ENCODE measurements at places on chromosomes 5 and 9. TPM values are rescaled to one million over a fixed set of nuclear protein-coding genes. Genes with fewer than 3 reads are reported as not detected.

Gene RABGAP1
- total RNA-seq = 55.2 TPM

DNA sequence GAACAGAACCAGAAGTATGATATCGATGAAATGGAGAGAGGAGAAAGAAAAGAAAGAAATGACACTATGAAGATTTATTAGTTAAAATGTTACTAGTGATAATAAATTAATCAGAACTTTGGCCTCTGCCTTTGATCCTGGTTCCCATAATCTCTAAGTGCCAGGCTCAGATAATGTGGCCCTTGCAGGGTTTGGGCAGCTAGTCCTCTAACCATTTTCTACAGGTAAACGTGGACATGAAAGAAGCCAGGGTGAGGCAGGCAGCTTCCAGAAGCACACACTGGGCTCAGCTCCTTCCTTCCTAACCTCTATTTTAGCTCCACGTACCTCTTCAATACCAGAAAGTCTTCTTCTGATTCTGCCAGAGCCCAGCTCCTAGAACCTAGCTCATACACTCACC, 30.6 kb downstream of the SYK start:
- H3K36me3 ChIP-seq = no peaks in the 10 kb centered on the region
- no peak overlapping the region for H3K4me3 ChIP-seq
- H3K27ac ChIP-seq = no peak overlapping the region
- no peaks in the 10 kb centered on the region for H3K27me3 ChIP-seq
- H3K4me1 ChIP-seq = no peaks in the 10 kb centered on the region

DNA sequence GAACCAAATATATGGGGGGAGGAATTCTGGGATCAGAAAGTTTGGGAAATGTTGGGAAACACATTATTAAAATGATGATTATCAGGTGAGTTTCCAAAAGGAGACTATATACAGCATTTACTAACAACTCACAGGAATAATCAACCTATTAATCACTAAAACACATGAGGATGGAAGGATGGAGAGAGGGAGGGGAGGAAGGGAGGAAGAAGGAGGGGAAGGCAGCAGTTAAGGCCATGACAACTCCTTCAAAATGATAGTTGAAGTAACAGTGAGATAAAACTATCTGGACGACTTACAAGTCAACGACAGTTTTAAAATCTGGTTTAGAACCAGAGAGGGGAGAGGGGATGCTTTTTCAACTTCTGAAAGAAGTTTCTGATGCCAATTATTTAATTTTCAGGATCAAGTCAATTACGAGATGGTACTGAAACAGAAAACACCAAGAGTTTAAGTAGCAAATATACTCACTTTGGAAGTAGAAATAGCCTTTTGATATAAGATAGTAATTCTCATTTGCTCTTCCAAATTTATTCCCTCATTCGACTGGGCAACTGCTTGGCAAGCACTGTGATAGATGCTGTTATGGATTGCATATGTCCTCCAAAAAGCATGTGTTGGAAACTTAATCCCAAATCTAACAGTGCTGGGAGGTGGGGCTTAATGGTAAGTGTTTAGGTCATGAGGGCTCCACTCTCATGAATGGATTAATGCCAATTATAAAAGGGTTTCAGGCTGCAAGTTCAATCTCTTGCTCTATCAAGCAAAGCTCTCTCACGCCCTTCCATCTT, 30.4 kb downstream of the FBXW11 start:
- DNase-seq = no peak
- no peak overlapping the region for H3K4me3 ChIP-seq
- H3K27ac ChIP-seq = no peak overlapping the region
- H3K4me1 ChIP-seq = peaks cover 53% of the 10 kb centered on the region
- H3K36me3 ChIP-seq = no peaks in the 10 kb centered on the region

DNA sequence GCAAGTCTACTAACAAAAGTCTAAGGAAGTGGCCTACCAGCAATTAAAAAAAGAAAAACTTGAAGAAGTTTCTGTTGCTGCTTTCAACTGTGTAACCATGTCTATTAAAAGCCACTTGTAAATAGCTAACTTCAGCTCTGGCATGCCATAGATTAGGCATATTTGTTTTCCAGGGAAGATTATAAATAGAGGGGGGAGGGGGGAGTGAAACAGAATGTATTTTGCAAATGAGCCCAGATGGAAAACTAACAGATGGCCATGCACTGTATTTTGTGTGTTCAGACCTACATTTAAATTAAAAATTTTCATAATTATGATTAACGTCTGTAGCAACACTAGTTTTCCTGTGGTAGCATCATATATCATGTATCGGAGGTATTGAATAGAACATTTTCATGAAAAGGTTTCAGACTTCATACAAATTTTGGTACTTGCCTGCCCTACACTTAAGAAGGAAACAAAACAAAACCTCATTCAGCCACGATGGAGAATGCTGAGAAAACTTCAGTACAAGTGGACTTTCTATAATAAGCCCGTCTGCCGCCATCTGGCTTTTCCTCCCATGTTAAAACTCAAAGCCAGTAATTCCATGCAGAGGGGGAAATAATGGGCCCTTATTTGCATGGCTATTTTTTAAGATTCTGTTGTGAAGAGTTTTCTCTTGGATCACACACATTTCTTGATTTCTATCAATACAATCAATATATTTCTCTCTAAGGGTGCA, 220.4 kb upstream of the SMARCA2 start:
- H3K4me1 ChIP-seq = no peaks in the 10 kb centered on the region
- H3K36me3 ChIP-seq = no peaks in the 10 kb centered on the region
- DNase-seq = no peak
- no peak overlapping the region for H3K4me3 ChIP-seq

- peaks cover 8% of the 10 kb centered on the region for H3K36me3 ChIP-seq
- no peak for DNase-seq
- H3K4me3 ChIP-seq = no peak overlapping the region
- no peak overlapping the region for H3K27ac ChIP-seq
Measured at GRCh38 chr5:33789567-33789957, 102.2 kb downstream of the ADAMTS12 start.

Data from neural progenitor cell (in vitro differentiated cells).